ENCODE measurements at places on chromosomes 5 and 9. TPM values are rescaled to one million over a fixed set of nuclear protein-coding genes. Genes with fewer than 3 reads are reported as not detected.

DNA sequence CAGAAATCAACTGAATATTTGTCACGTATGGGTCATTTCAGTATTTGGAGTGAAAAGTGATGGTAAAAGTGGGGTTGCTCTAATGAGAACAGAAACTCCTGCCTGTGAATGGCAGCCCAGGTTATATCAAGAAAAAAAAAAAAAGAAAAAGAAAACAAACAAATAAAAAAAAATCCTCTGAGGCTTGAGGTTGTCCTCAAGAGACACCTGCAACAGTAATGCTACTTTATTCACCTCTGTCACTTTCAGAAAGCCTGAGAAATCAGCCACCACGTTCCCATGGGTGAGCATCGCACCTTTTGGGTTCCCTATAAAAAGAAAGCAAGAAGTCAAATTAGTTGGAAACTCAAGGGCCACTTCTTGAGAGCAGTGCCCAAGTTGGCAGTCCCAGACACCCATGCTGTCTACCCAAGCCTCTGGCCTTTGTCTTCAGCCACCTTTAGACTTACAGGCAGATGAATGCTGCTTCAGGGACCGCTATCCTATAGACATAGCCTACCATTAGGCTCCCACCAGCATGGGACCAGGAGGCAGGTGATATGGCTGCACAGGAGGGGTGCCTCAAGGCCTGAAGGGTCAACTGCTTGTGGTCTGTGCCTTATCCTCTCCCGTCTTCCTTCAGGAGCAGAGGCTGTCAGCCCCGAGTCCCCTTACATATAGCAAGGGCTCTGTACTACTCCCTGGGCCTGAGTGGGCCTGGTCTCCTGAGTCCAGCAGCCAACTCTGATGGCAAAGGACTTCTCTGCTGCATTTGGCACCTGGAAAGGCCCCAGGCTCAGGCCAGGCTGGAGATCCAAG lies 31.1 kb upstream of the MEIKIN start:
- no peaks in the 10 kb centered on the region for H3K27me3 ChIP-seq
- H3K4me3 ChIP-seq, result no peak overlapping the region
- no peaks in the 10 kb centered on the region for H3K36me3 ChIP-seq
- H3K27ac ChIP-seq, result no peak overlapping the region
- DNase-seq, result peak; percentile 44
- no peaks in the 10 kb centered on the region for H3K4me1 ChIP-seq

GRCh38 chr5:109611061-109611460 lies 78.7 kb upstream of the MAN2A1 start:
- H3K36me3 ChIP-seq, result no peaks in the 10 kb centered on the region
- no peaks in the 10 kb centered on the region for H3K4me1 ChIP-seq
- DNase-seq, result no peak
- no peak overlapping the region for H3K27ac ChIP-seq

The FLT4 gene
- total RNA-seq, result 39.9 TPM

- no peak overlapping the region for H3K27ac ChIP-seq
- no peak overlapping the region for H3K4me3 ChIP-seq
- DNase-seq, result no peak
- no peaks in the 10 kb centered on the region for H3K27me3 ChIP-seq
- no peaks in the 10 kb centered on the region for H3K36me3 ChIP-seq
Observed at GRCh38 chr9:25461416-25461815, 216.8 kb downstream of the TUSC1 start.

The PDCD1LG2 gene
- total RNA-seq, result 17.0 TPM

- no peaks in the 10 kb centered on the region for H3K27me3 ChIP-seq
- peak overlapping the region; percentile 85 for H3K27ac ChIP-seq
- DNase-seq, result no peak
Observed at GRCh38 chr9:124284940-124285441, 27.2 kb downstream of the NEK6 start.

The SLC46A2 gene
- total RNA-seq, result 0.88 TPM

GRCh38 chr5:87311405-87312279 lies 44.0 kb downstream of the RASA1 start:
- H3K4me3 ChIP-seq, result no peak overlapping the region
- no peak overlapping the region for H3K27ac ChIP-seq
- DNase-seq, result no peak
- no peaks in the 10 kb centered on the region for H3K36me3 ChIP-seq
- peaks cover 90% of the 10 kb centered on the region for H3K4me1 ChIP-seq
- H3K27me3 ChIP-seq, result no peaks in the 10 kb centered on the region

GRCh38 chr9:107008011-107008410 lies 145.0 kb downstream of the ZNF462 start:
- no peaks in the 10 kb centered on the region for H3K27me3 ChIP-seq
- no peaks in the 10 kb centered on the region for H3K4me1 ChIP-seq
- H3K27ac ChIP-seq, result no peak overlapping the region
- H3K4me3 ChIP-seq, result no peak overlapping the region
- H3K36me3 ChIP-seq, result peaks cover 21% of the 10 kb centered on the region

The CCL27 gene
- total RNA-seq, result not detected

DNA sequence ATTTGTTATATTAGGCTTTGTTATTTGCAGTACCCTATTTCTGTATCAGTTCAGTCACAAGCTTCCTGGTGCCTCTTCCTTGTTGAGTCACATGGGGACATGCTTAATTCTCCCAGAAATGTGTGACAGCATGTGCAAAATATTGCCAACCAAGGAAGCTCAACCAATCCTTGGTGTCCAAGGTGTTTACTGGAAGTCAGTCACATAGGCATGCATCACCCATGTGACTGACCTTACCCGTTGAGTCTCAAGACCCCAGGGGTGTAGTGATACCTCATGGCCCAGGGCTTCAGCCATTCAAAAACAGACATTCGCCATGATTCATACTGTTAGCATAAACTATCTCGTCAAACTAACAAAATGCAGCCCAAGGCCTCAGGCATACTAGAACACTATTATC lies 9.3 kb upstream of the ANKDD1B start:
- H3K27me3 ChIP-seq, result no peaks in the 10 kb centered on the region
- H3K27ac ChIP-seq, result no peak overlapping the region
- peaks cover 71% of the 10 kb centered on the region for H3K36me3 ChIP-seq

- H3K27me3 ChIP-seq, result no peaks in the 10 kb centered on the region
- peak overlapping the region; percentile 90 for H3K4me3 ChIP-seq
- H3K36me3 ChIP-seq, result peaks cover 37% of the 10 kb centered on the region
- no peak overlapping the region for H3K27ac ChIP-seq
- DNase-seq, result no peak
Observed at GRCh38 chr5:134174841-134175839, 1.6 kb downstream of the SKP1 start.

- H3K36me3 ChIP-seq, result no peaks in the 10 kb centered on the region
- DNase-seq, result no peak
- H3K27ac ChIP-seq, result no peak overlapping the region
- H3K4me1 ChIP-seq, result no peaks in the 10 kb centered on the region
Observed at GRCh38 chr5:83527221-83527620, 55.7 kb downstream of the VCAN start.
